ENCODE measurements at places on chromosomes 3 and 15.

- no peak for DNase-seq
Observed at GRCh38 chr3:59872128-59872527, 822.3 kb upstream of the CFAP20DC start.

DNA sequence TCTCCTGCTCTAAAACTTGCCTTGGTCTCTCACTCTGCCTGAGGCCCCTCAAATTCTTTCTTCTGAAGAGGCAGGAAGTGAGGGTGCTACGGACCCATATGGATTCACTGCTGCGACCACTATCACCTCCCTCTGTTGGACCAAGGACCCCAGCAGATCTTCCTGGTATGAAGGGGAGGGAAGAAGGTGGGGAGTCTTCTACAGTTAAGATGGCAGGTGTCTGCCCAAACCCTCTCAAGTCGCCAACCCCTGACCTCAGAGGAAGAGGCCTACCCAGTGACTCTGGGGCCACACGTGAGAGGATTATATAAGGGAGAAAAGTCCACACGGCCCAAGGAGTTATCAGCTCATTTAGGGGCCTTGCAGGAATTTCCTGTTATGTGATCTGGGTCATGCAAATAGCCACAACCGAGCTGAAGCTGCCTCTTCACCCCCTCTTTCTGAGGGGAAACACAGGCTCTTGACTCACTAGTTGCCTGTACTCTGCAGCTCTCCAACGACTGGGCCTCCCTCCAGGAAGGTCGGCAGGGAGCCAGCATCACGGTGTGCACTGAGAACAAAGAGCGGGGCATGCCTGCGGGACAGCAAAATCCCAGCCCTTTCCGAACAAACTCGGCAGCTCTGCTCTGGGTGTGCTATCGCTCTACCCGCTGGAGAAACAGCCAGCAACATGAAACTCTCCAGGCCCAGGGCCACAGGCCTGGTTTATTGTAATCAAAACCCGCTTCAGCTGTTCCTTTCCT, 116.0 kb downstream of the XXYLT1 start:
- DNase-seq: peak; percentile 91

DNA sequence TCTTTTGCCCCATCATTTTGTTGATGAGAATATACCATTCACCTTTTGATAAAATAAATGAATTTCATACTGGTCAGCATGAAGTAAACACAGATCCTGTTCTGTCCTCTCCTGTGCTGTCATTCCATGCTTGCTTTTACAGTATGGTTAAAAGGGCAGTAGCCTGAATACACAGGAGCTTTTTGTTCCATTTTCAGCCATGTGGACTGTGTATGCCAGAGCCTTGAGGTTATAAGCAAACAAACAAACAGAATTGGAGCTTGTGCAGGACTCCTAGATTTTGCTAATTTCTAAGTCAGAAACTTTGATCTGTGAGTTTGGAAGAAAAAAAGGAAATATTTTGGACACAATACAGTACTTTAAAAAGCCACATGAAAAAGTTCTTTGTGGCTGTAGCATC, 91.9 kb downstream of the LRRC28 start:
- DNase-seq: no peak

- DNase-seq: no peak
Observed at GRCh38 chr3:4928277-4928789, 50.9 kb upstream of the BHLHE40 start.

DNA sequence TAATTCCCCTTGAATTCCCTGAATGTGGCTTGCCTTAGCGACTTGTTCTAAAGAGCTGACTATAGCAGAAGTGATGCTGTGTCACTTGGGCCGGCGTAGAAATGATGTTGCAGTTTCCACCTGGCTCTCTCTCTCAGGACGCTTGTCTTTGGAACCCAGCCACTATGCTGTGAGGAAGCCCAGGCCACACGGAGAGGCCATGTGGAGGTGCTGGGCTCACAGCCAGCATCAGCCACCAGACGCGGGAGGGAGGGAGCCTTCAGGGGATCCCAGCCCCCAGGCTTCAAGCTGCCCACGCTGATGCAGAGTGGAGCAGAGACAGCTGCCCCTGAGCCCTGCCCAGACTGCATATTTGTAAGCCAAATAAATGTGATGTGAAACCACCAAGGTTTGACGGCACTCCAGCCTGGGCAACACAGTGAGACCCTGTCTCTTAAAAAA, 18.6 kb downstream of the RNU5B-1 start:
- peak; percentile 50 for DNase-seq

GRCh38 chr3:38327335-38328009, 19.1 kb upstream of the XYLB start:
- DNase-seq: peak; percentile 78

- no peak for DNase-seq
Observed at GRCh38 chr3:104987859-104988258, 378.9 kb upstream of the ALCAM start.

All from EL (cell line).